MG63 (cell line): ENCODE measurements at places on chromosomes 16 and 17. TPM values are rescaled to one million over a fixed set of nuclear protein-coding genes. Genes with fewer than 3 reads are reported as not detected.

The ALOX12B gene
- not detected in 2 replicates for total RNA-seq

The KRTAP9-4 gene
- not detected in 2 replicates for total RNA-seq

The HEATR9 gene
- total RNA-seq: not detected in 2 replicates

The KRTAP17-1 gene
- not detected in 2 replicates for total RNA-seq

The CBLN1 gene
- not detected in 2 replicates for total RNA-seq

The TXNL4B gene
- total RNA-seq: 7.5 and 10.1 TPM in 2 replicates

The RNF43 gene
- total RNA-seq: not detected in 2 replicates

The CALCOCO2 gene
- total RNA-seq: 19.2 and 61.2 TPM in 2 replicates

The ATP2A1 gene
- 0.10 TPM in 1 of 2 replicates, not detected in the other for total RNA-seq

The DERL2 gene
- 15.2 and 53.2 TPM in 2 replicates for total RNA-seq
